SIG-M5 (cell line): ENCODE measurements at places on chromosomes 12 and 14.

DNA sequence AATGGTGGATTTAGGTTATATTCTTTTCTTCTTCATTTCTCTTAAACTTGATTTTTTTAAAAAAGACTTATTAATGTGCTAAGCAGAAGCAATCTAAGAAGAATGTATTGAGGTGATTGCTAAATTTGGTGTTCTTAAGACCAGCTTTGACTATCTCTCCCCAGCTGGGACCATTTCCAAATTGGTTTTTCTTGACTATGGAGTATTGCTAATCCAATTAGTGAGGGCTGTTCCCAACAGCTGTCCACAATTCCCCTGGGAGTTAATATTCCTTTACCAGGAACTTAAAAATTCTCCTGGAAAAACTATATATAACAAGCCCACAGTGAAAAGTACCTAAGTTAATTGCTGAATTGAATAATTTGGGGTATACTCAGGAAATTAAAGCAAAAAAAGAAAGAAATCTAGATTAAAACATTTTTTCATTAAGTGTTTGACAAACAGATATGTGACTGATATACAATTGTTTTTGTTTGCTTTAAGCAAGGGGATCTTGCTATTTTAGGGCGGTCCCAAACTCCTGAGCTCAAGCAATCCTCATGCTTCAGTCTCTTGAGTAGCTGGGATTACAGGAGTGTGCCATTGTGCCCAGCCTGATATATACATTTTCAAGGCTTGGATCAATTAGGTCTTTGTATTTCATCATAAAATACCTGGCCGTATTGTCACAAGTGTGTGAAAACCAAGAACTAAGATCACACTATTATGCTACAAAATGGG is 105.0 kb downstream of the FAR2 start:
- DNase-seq, result no peak

DNA sequence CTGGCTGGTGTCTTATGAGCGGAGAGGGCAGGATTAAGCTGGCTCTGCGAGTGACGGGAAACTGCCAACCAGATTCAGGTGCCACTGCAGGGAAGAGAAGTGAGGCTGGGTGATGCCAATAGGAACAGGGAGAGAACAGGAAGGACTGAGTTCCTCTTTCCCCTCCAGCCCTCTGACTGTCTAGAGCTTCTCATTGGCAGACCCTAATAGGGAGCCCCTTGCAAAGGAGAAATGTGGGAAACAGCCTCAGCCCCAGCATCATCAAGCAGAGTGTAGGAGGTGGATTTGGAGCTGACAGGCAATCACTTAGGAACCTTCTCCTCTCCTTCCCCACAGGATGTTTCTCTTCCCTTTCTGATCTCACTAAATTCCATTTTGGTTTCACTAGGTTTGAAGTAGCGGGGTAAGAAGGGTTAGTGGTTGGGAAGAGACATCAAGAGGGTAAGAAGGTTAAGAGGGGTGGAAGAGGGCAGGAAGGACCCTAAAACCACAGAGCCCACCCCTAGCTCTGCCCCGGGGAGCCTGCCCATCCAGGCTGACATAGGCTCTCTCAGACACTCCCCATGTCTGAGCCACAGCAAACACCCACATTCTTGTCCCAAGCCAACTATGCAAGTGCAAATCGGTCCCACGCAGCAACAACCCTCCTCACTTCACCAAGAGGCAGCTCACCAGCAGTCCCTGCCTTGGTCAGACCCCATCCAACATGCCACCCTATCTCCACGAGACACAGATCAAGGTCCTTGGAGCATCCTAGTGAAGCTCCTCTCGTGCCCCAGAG is 111.1 kb downstream of the STAB2 start:
- no peak for DNase-seq

GRCh38 chr12:28563286-28563685 is 373.0 kb downstream of the CCDC91 start:
- no peak for DNase-seq

DNA sequence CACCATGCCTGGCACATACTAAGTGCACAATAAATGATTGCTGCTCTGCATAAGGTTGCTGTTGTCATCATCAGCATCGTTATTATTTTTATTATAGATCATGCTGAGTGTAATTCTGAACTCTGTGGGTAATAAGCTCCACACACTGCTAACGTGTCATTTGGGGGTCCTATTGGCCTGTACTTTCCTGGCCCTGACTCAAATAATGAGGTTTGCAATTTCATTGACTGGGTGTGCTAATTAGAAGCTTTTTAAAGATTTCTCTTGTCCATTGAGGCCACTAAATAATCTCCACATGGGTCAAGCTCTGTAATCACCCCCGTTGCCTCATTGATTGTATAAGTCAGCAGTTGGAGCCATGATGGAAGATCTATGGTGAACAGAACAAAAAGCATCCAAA is 320.8 kb upstream of the TMPO start:
- DNase-seq, result no peak

DNA sequence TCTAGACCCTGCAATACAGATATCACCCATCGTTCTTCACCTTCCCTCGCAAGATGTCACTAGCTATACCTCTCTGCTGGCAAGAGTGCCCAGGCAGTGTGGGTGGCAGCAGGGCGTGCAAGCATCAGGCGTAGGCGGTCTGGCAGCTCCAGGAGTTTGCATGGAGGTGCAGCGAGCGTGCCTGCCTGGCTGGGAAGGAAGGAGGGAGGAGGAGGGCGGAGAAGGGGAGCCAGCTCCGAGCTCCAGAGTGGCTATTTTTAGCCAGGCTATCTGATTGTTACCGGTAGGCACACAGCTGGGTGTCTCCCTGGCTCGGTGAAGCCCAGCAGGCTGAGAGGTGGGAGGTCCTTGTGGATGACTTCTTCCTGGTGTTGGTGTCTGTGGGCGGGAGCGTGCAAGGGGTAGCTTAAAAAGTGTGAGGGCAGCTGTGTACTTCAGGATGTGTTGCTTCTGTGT is 6.2 kb downstream of the FOXJ2 start:
- DNase-seq, result no peak

- DNase-seq, result no peak
Measured at GRCh38 chr14:22925513-22925912, 3.7 kb downstream of the PRMT5 start.

DNA sequence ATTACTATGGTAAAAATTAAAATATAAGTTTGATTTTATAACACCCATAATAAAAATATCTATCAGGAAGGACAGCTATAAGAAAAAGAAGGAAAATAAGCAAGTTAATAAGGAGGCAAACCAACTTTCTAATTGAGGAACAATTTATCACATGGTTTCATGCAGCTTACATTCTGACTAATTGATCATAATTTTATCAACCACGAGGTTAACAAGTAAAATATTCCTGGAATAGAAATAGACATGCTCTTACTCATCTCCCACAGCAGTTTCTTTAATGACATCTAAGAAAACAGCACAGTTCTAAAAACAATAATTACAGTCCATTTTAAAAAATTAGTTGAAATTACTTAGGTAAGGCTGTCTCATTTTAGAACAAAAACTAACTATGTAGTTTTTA is 130.8 kb upstream of the KRR1 start:
- no peak for DNase-seq

DNA sequence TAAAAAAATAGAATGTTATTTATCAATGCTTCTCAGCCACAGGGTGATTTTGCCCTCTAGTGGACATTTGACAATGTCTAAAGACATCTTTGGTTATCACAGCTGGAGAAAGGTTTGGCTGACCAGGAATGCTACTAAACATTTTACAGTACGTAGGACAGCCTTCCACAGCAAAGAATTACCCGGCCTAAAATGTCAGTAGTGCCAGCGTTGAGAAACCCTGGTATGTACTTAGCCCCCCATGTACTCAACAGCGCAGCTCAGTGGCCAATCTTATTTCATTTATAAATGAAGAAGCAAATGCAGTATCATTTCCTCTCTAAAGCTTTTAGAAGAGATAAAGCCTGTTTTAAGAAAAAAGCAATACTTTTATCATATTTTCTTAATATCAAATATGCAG is 5.8 kb downstream of the MARK3 start:
- DNase-seq, result no peak

DNA sequence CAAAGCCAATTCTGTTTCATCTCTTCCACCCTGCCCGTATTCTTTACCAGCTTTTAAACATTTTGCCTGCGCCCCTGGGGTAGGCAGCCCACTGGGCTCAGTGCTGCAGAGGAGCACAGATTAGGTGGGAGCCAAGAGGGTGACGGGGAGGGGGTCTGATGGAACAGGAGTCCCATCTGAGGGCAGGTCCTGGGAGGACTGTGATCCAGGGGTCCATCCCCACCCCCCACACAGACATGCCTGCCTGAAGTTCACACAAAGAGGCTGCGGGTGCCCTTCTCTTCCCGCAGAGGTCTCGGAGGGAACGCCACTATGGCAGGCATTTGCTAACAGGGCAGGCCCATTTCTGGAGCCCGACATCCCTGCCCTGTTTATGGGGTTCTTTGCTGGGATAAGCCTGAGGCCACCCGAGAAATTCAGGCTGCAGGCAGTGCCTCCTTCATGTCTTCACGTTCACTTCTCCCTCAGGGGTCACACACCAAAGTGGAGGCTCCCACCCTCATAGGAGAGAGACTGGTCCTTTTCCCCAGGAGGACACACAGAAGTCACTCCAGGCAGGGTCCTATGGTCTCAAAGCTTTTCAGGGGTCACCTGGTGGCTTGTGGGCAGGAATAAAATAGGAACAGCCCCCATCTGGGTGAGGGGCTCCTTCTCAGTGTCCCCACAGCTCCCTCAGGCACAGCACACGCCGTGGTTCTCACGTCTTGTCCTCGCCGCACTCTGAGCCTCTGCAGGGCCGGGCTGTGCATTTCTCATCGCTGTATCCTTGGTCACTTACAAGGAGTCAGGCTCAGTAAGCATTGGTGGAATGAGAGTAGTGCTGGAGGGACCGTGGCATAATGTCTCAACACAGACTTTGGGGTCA is 12.9 kb downstream of the VASH1 start:
- no peak for DNase-seq

DNA sequence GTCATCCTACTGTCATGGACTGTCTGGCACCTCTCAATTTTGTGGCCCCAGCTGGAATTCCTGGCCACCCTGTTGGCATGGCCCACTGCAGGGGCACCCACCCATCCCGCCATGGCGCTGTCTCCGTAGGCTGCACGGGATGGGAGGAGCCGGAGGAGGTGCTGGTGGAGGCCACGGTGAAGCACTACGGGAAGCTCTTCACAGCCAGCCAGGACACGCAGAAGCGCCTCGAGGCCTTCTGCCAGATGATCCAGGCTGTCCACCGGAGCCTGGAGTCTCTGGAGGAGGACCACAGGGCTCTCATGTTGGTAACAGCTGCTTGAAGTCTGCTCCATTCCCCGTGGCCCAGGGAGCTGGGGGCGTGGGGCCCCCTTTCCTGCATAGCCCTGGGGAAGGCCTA is 3.9 kb downstream of the CCDC197 start:
- DNase-seq, result no peak

- no peak for DNase-seq
Measured at GRCh38 chr14:80621701-80622100, 319.8 kb downstream of the CEP128 start.

- DNase-seq, result no peak
Measured at GRCh38 chr12:127192391-127192790, 1074.6 kb upstream of the TMEM132C start.

GRCh38 chr12:93043877-93044209 is 114.7 kb upstream of the EEA1 start:
- no peak for DNase-seq

DNA sequence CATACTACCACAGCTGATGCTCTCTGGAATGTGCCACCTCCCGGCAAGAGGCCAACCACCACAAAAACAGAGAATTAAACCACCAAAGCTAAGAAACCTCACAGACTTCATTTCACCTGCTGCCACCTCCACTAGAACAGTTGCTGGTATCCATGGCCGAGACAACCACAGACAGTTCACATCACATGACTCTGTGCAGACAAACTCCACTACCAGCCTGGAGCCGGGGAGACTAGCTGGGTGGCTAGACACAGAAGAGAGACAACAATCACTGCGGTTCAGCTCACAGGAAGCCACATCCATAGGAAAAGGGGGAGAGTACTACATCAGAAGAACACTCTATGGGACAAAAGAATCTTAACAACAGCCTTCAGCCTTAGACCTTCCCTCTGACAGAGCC is 78.2 kb downstream of the RALGAPA1 start:
- no peak for DNase-seq

- DNase-seq, result no peak
Measured at GRCh38 chr14:84493779-84494178, 1036.2 kb upstream of the FLRT2 start.

- no peak for DNase-seq
Measured at GRCh38 chr14:47606566-47606965, 68.8 kb downstream of the MDGA2 start.

DNA sequence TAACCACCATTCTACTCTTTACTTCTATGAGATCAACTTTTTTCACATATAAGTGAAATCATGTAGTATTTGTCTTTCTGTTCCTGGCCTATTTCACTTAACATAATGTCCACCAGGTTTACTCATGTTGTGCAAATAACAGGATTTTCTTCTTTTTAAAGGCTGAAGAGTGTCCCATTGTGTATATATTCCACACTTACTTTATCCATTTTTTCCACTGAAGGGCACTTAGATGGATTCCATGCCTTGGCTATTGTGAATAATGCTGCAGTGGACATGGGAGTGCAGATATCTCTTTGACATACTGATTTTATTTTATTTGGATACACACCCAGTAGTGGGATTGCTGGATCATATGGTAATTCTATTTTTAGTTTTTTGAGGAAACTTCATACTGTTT is 181.1 kb upstream of the HMGA2 start:
- DNase-seq, result no peak

DNA sequence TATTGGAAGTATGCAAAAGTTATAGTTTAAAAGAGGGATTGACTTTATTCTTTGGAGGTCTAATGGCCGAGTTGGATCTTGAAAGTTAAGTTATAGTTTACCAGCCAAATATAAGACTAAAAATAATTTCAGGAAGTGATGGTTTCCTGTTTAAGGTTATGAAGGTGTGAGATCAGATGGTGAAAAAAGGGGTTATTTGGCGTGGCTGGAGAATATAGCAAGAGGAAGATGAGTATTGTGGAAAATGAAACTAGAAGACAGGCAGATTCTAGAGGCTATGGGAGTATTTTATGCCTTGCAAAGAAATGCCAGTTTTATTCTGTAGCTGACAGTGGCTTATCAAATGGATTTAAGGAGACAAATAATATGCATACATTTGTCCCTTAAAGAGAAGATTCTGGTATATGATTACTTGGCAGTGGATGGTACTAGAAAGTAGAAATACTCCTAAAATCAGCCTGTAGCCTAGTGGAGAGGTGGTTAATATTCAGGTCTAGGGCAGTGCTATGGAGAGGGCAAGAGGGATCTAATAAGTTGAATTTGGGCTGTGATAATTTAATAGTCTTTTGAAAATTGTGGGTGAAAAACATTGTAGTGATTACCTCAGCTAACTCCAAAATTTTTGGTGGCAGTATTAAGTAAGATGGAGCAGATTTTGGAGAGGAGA is 1091.8 kb upstream of the ATXN7L3B start:
- no peak for DNase-seq

DNA sequence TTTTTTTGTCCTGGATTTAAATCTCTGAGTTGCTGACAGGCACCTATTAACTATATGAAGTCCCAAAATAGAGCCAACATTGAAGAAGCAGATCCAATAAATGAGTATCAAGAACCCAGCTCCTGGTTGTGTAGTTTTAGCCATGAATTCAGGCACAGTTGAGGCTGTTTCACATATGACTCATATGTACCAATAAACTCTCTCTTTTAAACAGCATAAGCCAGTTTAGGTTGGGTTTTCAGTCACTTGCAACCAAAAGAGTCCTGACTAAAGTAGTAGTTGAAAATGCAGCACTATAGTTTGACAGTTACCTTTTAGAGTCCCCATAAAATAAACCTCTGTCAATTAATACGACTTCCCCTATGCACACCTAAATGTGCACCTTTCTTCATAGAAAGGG is 389.9 kb downstream of the RPS29 start:
- no peak for DNase-seq
